Foreskin fibroblast (primary cell): ENCODE measurements at places on chromosomes 11 and 22.

DNA sequence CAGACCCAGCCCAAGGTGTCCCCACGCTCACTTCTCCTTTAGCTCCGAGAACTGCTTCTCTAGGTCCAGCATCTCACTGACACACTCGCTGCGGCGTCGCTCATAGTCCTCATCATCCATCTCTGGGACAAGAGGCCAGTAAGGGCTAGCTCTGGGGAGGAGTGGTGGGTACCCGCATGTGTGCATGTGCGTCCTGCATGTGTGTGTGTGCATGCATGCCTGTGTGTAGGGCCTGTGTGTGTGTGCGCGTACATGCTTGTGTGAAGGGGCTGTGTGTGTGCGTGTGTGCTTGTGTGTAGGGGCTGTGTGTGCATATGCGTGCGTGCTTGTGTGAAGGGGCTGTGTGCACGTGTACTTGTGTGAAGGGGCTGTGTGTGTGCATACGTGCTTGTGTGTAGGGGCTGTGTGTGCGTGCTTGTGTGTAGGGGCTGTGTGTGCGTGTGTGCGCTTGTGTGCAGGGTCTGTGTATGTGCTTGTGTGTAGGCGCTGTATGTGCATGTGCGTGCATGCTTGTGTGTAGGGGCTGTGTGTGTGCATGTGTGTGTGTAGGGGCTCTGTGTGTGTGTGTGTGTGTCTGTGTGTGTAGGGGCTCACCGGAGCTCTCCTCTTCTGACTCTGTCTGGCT lies 3.3 kb downstream of the BRMS1 start:
- no peak for DNase-seq

DNA sequence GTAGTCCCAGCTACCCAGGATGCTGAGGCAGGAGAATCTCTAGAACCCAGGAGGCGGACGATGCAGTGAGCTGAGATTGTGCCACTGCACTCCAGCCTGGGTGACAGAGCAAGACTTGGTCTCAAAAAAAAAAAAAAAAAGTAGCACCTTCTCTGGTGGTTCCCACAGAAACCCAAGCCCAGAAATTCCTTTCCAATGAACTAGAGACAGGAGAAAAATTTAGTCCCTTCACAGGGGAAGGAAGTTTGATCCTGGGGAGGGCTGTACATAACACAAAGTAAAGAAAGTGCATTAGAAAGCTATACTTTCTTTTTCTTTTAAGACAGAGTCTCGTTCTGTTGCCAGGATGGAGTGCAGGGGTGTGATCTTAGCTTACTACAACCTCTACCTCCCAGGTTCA lies 25.5 kb upstream of the APOA1 start:
- DNase-seq = no peak

GRCh38 chr11:110293389-110293788 lies 3.0 kb downstream of the RDX start:
- DNase-seq = no peak

DNA sequence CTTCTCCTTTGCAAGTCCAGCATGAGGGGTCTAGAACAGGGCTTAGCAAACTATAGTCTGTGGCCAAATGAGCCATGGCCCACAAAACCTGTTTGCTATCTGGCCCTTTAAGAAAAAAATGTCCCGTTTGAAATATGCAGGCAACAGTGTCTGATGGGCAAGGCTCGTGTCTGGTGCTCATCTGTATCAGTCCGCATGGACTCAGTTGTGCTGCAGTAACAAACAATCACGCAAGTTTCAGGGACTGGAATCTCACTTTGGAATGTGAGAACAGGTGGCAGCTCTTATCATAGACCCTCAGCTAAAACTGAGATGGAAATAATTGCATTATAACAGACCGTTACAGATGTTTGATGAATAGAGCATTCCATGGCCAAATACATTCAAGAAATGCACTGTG lies 19.1 kb upstream of the PVALB start:
- no peak for DNase-seq

GRCh38 chr11:1847926-1848639 lies 4.8 kb upstream of the LSP1 start:
- no peak for DNase-seq

DNA sequence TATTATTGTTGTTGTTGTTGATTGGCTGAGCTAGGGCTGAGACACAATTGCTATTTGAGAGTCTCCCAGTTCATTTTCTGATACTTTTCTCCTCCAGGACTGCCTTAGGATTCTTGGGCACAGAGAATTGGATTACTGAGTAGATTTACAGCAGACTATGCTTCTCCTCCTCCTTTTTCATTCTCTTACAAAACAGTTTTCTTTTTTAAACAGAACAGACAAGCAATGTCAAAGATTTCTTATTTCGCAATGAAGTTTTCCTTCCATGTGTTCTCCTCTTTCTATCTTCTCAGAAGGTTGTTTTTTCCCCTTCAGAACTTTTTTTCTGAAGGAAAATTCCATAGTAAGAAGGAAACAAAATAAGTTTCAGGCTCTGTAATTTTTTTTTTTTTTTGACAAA lies 19.8 kb upstream of the TIMP3 start:
- DNase-seq = no peak

- no peak for DNase-seq
These were observed 16.2 kb upstream of the OR10V1 start for GRCh38 chr11:59729834-59730233.
